ENCODE measurements at places on chromosomes 11 and 22.

DNA sequence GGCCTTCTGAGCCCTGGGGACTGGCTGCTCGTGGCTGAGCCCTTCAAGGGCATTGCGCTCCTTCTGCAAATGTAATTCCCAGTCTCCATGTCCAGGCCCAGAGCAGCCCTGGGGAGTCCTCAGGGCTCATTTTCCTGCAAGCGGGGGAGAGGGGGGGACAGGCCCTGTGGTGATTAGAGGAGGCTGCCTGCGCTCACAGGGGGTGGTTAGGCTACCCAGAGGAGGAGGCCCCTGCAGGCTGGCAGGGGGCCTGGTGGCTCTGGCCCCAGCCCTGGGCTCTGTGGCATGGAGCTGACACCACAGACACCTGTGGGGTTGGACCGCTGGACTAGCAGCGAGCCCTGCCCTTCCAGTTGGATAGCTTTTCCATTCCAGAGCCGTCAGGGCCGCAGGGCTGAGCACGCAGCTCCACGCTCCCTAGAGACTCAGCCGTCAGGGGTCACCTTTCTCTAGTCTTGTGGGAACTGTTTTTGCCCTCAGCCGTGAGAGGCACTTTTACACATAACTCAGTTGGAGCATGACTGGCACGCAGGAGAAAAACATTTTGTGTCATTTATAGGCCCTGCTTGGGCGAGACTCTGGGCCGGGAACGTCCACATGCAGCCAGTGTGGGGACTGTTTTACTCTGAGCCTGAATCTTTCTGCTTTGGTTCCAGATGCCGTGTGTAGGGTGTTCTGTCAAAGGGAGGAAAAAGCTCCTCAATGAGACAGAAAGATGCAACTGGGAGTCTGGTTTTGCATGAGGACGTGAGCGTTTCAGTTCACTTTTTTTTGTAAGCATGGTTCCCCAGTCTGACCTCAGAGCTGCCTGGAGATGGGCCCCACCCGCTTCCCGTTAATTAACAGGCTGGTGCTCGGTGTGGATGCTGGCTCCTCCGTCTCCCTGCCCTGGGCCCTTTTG, 58.1 kb downstream of the LRP5 start:
- no peak for DNase-seq

- peak; percentile 57 for DNase-seq
Measured at GRCh38 chr11:124070915-124071622, 29.9 kb upstream of the OR10G7 start.

DNA sequence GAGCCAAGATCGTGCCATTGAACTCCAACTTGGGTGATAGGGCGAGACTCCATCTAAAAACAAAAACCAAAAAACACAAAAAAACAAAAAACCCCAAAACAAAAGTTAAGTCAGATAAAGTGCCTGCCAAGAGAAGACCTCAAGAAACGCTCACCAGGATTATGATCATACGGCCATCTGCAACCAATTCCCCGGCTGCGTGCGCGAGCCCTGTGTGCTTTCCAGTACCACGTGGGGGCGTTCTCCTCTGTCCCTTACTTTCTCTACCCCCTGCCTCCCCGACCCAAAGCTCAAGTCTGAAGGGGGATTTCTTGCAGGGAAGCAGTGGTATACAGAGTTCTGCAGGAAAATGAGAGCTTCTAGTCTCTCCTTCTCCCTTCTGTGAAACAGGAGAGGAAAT, 10.5 kb upstream of the RPS19BP1 start:
- no peak for DNase-seq

DNA sequence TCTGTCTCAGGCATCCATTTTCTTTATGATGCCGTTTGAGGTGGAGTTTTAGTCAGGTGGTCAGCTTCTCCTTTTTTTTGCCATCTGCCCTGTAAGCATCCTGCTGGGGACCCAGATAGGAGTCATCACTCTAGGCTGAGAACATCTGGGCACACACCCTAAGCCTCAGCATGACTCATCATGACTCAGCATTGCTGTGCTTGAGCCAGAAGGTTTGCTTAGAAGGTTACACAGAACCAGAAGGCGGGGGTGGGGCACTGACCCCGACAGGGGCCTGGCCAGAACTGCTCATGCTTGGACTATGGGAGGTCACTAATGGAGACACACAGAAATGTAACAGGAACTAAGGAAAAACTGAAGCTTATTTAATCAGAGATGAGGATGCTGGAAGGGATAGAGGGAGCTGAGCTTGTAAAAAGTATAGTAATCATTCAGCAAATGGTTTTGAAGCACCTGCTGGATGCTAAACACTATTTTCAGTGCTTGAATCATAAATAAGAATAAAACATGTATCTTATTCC, 10.9 kb upstream of the HBE1 start:
- DNase-seq: no peak

DNA sequence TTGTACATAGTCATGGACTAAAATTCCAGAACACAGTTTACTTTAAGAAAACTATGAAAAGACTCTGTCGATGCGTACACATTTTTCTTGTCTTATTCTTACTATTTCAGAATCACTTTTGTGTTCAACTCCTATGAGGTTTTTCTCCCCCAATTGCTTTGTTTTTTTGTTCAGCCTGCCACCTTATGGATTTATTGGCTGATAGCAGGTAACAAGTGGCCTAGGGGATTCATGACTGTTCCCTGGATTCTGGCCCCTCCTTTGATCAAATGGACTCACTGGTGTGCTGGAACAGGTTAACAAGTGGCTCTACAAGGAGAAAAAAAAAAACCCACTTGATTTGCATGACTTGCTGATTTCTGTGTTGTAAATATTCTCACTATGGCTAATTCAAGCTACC, 10.6 kb downstream of the MMP20 start:
- DNase-seq: no peak

DNA sequence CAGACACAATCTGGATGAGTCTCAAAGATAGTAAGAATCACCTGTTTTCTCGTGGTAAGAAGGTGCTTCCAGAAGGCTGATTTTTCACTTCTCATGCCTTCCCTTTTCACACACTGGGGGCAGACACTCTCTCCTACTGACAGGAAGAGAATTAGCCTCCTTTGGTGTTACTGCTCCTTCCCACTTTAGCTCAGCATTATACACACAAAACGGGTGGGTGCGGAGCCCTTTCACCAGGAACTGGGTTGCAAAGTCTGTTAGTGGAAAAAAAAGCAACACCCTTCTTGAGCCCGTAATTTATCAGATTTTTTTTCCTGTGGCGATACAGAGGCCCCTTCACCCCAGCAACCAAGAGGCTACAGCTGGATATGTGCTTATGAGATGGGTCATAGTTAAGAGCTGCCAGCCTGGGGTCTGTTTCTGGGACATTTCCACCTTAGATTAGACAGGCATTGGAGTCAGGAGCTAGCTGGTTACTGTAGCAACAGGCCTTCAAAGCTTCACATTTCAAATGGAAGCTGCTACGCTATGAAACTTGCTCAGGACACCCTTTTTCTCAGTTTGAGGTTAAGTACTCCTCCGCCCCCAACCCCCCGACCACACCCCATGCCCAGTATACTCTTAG, 48.1 kb downstream of the SNX19 start:
- DNase-seq: no peak

DNA sequence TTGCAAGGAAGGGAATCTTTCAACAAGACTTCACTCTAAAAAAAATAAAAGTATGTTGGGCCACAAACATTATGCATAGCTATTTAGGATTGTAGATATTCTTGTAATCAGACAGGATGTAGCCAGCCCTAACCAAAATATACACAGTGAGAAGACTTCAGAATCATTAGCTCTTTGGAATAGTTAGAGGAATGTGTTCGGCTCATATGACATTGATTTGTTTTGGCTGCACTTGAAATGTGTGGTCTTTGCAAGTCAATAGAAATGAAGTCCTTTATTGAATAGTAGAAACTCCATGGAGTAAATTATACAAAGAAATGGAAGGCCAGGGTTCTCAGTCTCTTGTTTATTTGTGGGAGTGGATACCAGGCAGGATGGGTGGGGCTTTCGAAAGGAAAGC, 692.1 kb downstream of the NTM start:
- no peak for DNase-seq

DNA sequence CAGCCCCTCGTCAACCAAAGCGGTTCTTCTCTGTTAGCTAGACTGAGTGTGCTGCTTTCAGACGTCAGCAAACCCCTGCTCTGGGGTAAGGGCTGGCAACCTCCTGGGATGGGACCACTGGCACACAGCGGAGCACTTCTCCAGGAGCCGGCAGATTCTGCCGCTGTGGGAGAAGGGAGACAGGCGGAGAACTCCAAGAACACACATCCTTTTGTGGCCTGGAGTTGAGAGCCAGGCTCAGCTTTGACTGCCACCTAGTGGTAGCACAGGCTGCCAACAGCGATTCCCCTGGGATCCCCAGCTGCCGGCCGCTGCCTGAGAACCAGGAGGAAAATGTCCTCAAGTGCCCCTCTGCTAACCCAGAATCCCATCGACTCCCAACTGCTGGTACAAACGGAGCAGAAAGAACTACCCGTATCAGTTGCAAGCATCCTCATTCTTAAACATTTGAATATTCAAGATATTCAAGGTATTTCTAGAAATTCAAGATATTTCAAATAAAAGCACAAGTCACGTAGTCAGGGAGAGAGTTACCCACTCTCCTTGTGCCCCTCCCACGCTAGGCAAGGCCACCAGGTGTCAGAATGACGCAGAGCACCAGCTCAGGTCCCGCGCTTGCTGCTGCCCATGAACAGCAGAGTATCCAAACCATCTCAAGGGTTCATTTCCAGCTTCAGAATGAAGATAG, 4.9 kb downstream of the LTO1 start:
- peak; percentile 54 for DNase-seq

GRCh38 chr11:12963792-12964536, 45.2 kb upstream of the RASSF10 start:
- peak; percentile 62 for DNase-seq

DNA sequence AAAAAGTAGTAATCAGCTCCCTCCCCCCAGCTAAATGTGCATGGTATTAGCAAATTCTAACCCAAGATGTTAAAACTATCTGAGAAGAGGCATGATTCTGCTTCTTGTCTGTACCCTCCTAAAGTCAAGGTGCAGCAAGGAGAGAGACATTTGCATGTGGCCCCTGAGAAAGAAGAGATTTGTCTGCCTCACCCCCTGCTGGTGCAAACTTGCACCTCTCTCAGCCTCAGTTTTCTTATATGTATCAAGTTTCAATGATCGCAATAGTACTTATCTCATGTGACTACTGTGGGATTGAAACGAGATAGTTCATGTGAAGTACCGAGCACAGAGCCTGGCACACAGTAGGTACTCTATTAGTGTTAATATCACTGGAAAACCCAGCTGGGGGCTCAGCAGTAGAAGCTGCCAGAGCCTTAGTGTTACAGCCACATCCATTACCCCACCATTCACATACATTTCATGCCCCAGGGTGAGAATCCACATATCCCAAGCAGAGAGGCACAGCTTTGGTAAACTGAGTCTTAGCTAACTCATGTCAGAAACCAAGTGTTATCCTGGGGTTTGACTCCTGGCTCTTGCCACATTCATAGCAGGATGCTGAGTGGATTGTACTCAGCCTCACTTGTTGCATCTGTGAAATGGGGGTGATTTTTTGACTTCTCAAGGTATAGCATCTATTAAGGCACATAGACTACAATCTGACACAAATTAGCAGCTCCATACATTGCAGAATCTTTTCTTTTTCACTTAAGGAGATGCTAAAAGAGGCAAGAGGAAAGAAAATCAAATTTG, 24.9 kb downstream of the CD44 start:
- DNase-seq: no peak

DNA sequence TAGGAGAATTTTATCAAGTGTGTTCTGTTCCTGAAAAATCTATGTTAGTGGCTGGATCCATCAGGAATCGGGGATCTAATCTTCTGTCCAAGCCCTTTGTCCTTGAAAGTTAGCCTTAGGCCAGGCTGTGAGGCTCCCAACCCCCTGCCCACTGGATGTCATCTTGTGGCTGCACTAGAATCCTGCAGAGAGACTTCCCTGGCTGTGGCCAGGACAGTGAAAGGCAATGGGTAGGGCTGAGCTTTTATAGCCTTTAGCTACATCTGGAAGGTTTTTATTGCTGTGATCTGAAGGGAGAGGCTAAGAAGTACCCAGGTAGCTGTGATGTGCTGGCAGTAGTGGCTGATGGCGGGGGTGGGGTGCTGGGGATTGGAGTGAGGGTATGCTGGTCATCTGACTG, 2.1 kb downstream of the OAF start:
- DNase-seq: no peak

- no peak for DNase-seq
Measured at GRCh38 chr11:111942829-111943228, 5.7 kb downstream of the DIXDC1 start.

All from NCI-H748 treated with DMSO at 0.1 percent for 48 hours (cell line).